ENCODE measurements at places on chromosomes 12 and 14.

DNA sequence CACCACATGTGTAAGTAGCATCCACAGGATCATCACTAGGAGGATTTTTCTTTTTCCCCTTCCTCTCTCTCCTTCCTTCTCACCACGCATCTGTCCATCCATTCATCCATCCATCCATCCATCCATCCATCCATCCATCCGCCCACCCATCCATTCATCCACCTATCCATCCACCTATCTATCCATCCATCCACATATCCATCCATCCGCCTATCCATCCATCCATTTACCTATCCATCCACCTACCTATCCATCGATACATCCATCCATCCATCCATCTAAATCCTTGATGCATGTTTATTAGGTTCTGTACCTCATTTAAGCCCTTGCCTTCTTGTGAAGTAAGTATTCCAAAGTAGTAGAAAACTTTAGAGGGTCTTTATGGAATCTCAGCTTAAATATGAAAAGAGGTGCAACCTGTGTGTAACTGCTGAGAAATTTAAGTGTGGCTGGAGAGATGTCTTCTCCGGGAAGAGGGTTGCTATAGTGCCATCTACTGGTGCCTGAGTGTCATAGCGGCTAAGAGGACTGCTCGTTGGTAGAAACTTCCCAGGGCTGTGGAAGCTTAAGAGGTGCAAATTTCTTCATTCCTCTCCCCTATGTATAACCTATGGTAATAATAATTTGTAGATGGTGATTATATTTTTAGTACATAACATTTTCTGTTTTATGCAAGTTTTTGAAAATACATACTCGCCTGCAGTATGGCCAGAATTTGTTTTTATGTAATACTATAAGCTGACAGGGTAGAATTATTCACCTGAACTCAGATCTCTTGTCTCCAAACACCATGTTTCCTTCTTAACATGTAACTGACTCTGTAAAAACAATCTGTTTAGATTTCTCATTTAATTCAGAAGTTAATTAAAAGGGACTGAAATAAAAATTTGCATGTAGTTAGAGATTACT, 46.0 kb downstream of the MYO1H start:
- DNase-seq = no peak

DNA sequence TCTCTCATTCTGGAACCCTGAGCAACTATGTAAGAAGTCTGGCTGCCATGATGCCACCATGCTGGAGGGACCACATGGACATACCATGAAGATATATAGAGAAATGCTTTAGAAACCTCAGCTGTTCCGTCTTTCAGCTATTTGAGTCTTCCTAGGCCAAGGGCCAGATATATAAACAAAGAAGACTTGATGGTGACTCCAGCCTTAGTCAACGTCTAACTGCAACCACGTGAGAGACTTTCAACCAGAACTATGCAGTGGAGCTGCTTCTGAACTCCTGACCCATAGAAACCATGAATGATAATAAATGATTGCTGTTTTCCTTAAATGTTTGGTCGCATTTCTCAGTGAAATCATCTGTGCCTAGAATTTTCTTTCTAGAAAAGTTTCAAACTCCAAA, 20.0 kb upstream of the KITLG start:
- no peak for DNase-seq

DNA sequence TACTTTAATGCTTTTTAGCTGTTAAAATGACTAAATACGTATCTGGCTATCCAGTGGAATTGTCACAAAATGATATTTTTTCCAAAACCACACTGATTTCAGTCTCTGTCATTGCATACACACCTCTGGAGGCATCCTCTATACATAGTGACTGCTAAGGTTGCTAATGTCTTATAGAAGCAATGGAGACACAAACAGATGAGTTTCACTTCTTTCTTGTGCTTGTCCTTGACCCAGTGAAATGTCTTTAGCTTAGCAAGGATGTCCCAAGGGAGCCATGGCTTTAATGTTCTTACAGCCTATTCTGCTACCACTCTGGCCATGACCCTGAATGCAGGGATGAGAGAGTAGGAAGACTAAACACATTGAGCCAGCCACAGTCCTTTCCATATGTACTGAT, 90.3 kb downstream of the TPH2 start:
- no peak for DNase-seq

GRCh38 chr12:130131801-130132200, 30.5 kb upstream of the FZD10 start:
- no peak for DNase-seq

GRCh38 chr12:65911321-65911720, 87.0 kb downstream of the HMGA2 start:
- no peak for DNase-seq

DNA sequence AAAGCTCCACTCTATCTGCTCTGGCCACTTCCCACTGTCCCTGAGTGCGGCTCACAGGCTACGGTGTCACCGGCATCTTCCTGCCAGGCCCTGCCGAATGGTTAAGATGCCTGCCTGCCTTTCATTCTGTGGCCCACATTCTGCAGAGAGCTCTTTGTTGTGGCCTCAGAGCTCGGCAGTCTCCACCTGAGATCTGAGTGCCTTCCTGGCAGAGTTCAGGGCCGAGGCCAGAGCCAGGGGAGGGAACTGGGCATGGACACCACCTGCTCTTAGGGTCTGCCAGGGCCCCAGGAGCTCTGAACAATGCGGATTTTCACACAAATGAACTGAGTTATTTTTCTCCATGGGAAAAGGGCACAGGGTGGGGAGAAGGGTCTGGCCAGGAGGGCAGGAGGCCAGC, 127.2 kb downstream of the RBM19 start:
- DNase-seq = no peak

- DNase-seq = no peak
Measured at GRCh38 chr12:127083008-127083949, 1183.7 kb upstream of the TMEM132C start.

GRCh38 chr12:25976289-25976688, 17.8 kb downstream of the RASSF8 start:
- DNase-seq = no peak

DNA sequence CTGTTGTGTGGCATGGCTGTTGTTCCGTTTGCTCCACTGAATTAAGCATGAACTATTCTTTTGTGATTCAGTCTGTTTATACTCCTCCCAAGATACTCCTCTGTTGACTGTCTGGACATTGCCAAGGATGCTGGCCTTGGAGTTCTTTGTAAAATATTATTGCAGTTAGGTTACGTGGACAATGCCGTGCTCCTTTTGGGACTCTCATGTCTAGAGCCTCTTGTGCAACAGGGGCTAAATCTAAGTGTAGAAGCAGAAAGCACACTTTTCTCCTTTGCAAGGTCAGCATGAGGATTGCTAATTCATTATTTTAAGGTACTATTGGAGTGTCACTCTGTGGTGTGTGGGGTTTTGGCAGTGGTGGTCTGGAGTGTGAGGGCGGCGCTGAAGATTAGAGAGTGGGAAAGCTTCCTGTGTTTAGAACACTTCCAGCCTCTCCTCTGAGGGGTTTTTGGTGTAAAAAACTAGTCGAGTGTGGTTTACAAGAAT, 125.4 kb downstream of the SAMD4A start:
- no peak for DNase-seq

DNA sequence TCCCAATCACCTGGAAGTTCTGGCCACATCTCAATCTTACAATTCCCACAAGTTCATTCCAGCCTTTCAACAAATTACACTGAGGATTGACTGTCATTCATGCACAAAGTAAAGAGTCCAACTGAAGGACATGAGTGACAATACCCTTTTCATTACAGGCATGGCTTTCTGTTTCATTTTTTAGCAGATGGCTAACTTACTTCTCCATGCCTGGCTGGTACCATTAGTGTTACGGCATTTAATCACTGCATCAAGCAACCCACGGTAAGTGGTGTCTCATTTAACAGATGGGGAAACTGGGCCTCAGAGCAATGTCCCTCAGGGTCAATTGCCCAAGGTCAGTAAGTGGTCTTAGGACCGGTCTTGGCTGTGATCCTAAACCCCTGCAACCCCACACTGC, 114.4 kb downstream of the PRICKLE1 start:
- DNase-seq = no peak

DNA sequence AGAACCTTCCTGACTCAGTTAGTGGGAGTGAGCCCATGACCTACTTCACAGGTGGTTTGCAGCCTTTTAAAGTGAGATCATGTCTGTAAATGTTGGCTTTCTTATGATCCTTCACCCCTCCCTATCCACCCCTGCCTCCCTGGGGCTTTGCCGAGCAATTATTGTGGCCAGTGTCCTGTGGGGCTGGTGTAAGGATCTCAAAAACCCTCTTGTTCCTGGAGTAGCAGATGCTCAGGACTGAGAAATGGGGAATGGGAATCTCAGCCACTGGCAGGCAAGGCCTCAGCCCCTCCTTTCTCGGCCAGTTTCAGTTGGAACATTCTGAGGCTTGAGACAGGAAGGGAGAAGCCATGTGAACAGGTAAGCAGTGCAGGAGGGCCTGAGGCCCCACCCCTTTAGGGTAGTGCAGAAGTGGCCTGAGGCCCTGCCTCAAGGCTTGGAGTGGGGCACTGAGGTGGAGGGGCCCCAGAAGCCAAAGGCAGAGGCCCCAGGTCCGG, 53.8 kb downstream of the PLEKHG3 start:
- no peak for DNase-seq

DNA sequence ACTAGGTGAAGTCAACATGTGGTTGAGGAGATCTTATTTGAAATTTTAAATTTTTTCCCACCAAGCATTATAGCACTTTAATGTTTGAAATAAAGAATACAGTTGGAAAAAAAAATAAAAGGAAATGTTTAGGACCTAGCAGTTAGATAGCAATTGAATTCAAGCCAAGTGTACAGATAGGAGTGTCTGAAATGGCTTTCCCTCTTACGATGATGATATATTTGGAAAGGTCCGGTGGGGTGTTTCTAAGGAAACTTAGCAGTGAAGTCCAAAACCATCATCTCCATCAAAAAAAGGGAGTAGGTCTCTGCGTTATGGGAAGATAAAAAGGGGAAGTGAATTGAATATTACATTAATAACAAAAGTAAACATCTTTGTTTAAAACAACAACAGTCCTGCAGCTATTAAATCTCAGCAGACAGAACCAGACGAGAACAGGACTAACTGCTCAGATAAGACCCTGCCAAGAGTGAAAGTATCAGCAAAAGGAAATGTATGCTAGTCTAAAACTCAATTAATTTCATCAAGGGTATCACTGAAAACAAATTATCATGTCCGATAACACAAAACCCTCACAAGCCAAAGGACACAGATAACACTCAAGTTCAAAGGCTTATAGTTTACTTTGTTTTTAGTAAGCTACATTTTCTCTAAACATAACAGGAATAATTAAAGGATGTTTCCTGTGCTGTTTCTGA, 242.0 kb downstream of the BMP4 start:
- no peak for DNase-seq

DNA sequence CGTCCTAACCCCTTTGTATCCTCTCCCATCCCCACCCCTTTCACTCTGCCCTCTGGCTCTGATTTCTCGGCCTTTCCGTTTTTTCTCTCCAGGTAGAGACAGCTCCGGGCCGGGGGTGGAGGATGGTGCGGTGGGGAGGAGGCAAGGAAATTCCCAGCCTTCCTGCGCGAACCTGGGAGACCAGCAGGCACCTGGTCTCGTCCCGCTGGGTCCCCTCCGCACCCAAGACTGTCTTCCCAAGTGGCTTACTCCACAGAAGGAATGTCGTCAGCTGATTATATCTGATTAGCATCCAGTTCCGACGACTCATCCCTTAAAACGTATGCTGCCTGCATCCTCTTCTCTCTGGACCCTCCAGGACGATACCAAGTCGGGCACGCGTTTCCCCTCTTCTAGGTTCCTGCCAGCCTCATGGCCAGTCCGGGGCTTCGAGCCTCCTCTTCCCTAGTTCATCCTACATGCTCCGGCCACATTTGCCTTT, 42.2 kb upstream of the CAPRIN2 start:
- DNase-seq = no peak

- DNase-seq = no peak
Measured at GRCh38 chr14:68014771-68015170, 195.2 kb downstream of the RAD51B start.

DNA sequence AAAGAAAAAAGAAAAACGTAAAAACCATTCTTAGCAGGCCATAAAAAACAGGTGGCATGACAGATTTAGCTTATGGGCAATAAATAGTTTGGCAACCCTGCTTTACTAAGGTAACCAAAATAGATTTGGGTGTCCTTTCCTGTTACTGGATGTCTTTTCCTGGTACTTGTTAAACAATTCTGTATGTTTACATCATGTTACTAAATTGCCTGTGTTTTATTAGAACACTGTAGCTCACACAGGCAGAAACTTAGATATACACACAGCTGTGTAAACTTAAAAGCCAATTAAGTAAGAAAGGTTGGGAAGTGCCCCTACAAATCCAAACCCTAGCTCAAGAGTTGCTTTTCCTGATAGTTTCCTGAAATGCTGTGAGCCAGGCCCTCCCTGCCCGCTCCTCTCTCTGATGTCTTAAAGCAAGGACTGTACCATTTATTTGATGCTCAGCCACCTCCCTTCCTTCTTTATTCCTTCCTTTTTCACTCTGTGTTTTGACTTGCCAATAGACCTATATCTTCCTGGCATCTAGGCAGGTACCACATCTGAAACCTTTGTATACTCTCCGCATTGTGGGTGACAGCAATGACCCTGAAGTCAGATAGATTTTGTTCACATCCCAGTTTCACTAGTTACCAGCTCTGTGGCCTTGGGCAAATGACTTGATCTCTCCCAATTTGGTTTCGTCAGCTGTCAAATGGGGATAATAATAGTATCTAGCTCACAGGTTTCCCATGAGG, 3.7 kb upstream of the CAMKK2 start:
- no peak for DNase-seq

- no peak for DNase-seq
Measured at GRCh38 chr14:65321370-65321875, 91.1 kb upstream of the FUT8 start.

GRCh38 chr12:131905630-131906091, 11.2 kb downstream of the ULK1 start:
- DNase-seq = no peak

DNA sequence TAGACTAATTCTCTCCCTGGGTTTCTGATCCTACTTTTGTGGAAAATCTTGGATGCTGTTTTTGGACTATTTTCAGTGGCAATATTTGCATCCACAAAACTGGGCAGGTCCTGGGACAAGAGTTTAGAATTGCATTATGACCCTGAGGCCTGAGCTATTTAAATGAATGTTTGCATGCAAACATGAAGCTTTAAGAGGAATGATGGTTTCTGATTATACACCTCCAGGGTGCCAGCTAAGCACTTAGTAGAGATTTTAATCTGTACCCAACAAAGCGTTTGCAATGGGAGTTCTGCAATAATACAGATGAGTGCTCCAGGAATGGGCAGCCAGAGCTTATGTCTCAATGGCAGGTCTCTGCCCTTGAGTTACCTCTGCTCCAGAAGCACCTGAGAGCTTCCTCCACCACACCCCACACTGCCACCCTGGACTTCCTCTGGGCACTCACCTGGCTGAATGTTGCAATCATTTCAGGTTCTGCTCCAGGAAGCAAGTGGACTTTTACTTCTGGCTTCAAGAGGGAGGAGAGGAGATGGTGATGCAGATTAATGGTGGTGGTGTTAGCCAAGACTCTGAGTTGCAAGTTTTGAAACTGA, 6.0 kb upstream of the SPTLC2 start:
- DNase-seq = no peak

- no peak for DNase-seq
Measured at GRCh38 chr12:64061868-64062375, 160.2 kb downstream of the KICS2 start.
